NCI-H1694 treated with DMSO at 0.1 percent for 48 hours (cell line): ENCODE measurements at places on chromosomes 4 and X.
A peak's percentile ranks its signal among the peaks of the same experiment; 100 is the strongest.

DNA sequence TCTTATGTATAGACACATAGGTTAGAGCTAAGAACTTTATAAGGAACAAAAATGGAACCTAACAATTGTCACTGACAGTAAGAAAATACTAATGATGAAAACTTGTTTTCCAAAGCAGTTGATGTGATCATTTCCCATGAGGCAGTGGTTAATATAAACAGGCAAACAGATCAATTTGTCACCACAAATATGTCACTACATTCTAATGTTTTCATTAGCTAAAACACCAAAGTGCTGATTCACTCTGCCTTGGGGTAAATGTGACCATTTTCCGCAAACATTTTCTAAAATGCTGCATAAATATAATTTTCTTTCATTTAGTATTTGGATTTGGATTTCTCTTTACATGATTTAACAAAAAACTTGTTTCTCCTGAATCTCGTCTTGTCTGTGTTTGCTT, 408.9 kb upstream of the CTSO start:
- no peak for DNase-seq

- peak; percentile 12 for DNase-seq
Measured at GRCh38 chrX:134172588-134173259, 64.3 kb upstream of the CCDC160 start.

GRCh38 chr4:102758241-102759160, 2.3 kb downstream of the MANBA start:
- no peak for DNase-seq

DNA sequence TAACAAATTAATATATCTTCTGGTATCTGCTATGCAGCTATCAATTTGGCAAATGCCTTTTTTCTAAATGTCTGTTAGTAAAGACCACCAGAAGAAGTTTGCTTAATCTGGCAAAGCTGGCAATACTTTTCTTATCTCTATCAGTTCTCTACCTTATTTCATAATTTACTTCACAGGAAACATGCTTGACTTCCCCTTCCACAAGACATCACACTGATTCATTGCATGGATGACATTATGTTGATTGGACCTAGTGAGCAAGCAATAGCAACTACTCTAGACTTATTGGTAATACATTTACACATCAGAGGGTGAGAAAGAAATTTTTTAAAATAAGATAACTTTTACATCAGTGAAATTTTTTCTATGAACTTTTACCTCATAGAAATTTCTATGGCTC, 66.0 kb upstream of the RLIM start:
- DNase-seq: no peak

DNA sequence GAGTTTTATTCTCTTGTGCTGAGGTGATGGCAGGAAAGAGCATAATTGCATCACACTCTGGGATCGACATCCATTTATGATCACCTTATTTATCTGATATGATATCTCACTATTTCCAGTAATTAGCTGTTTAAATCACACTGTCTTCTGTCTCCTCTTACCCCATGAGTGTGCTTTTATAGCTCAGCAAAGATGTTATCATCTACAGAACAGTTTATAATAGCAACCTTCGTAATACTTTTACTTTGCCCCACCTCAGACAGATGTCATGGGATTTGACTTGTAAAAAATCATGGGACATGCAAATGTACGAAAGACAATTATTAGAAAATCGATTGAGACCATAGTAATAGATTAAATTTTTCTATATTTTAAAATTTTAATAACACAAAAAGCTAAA, 1122.3 kb upstream of the PCDH10 start:
- DNase-seq: no peak

DNA sequence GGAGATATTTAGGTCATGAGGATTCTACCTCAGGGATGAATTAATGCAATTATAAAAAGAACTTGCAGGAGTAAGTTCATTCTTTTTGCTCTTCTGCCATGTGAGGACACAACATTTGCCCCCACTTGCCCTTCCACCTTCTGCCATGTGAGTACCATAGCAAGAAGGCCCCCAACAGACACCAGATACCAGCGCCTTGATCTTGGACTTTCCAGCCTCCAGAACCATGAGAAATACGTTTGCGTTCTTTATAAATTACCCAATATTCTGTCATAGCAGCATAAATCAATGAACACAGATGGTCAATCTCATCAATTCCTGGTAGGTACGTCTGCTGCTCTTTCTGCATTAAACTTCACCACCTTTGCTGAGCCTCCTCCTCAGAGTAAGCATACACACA, 5.7 kb upstream of the SEPSECS start:
- no peak for DNase-seq

- no peak for DNase-seq
Measured at GRCh38 chr4:100424376-100424775, 93.4 kb downstream of the EMCN start.

DNA sequence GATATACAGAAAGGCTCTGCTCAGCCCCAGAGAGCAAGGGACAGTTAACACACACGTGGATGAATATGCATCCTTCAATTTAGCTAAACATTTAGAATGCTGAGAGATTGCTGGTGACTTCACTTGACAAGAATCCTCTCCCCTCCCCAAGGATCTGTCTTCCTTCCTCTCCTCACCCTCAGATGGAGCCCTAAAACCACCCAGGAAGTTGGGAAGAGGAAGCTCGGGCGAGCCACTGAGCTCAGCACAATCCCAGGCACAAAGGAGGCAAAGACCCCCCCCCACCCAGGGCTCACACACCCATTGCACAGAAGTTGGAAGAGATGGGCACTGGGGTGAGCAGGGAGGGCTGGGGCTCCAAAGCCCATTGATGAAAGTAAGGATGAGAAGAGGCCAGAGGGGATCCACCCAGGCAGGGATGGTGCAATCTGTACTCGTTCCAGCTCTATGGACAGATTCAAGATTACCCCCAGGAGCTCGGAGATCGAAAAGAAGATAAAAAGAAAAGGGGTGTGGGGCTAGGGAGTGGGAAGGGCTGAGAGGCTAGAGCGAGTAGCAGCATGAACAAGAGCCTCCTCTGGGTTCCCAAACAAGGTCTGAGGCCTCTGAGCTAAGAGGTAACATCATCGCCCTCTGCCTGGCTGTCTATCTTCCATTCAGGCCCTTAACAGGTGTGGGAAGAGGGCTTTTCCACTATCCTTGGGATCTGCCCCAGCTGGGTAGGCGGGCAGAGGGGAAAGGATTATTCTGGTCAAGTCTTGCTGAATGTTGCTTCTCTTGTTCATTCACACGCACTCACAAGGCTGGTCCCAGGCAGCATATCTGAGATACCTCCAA, 1.2 kb downstream of the TFE3 start:
- no peak for DNase-seq

DNA sequence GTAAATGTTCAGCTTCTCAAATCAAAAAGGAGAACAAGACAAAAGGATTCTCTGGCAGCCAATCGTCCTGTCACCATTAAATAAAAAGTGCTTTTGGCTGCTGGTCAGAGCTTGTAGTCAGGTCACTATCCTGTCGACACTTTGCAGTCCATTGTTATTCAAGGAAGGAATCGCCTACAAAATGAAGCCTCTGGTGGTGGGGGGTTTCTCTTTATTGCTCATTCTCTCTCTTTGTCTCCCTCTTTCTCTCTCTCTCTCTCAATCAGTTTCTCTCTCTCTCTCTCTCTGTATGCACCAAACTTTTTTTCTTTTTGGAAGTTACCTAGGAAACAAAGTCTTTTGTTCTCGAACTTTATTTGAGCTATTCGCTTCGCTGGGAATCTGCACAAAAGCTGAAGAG, 17.6 kb upstream of the SCML1 start:
- no peak for DNase-seq

DNA sequence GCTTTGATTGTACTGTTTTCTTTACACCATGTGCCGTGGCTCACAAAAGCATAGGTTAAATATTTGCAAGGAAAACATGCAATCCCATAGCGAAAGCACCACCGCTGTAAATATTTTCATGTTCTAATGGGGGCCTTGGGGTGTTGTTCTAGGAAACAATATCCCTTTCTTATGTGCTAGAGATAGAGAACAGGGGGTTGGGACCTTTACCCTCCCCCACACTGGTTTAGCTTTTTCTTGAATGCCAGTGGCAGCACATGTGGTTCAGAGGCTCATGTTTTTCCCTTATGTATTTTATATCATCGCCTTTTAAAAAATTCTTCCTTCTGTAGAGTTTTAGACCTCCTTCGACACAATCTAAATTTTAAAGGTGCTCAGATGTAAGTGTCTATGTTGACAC, 422.6 kb upstream of the TENM3 start:
- DNase-seq: no peak

DNA sequence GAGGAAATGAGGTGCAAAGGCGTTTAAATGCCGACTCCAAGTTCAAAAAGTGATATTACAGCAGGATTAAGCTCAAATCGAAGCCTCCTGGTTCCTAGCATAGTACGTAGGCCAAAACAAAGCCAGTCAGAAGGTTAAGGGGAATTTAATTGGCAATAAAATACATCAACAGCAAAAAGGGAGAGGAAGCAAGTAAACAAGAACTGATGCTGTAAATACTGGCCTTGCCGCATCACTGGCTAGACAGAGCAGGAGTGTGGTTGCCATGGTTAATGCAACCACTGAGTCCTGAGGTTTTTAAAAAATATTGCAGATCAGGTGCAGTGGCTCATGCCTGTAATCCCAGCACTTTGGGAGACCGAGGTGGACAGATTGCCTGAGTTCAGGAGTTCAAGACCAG, 63.2 kb upstream of the FBXW7 start:
- no peak for DNase-seq

- no peak for DNase-seq
Measured at GRCh38 chr4:181350615-181351415, 892.4 kb upstream of the TENM3 start.

- no peak for DNase-seq
Measured at GRCh38 chr4:128727658-128728057, 81.8 kb upstream of the JADE1 start.

DNA sequence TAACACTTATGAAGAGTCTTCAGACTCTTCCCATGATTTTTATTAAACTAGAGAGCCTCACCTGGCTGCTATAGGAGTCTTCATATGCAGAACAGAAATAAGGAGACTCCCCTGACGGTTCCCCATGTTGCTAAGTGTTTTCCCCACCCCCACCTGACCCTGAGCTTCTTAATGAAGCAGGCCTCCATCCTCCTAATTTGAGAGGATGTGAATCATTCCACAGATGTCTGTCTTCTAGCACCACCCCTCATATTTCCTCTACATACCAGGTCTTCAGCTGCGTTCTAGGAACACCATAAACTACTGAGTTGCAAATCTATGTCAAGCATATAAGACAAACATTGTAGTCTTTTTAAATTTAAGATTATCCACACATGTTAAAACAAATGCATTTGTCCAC, 36.9 kb downstream of the RP2 start:
- DNase-seq: no peak

DNA sequence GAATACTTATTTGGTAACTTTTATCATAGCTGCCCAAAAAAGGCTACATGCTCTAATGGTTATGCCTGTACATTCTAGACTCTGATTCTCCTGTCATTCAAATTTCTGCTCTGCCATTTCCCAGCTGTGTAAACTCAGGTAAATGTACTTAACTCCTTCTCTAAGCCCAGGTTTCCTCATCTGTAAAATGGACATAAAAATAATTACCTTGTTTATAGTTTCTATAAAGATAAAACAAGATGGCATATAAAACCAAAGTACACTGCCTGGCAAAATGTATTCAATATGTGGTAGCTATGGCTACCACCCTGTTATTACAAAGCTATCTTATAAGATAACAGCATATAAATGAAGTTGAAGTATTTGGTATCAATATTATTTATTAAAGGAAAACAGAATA, 158.8 kb downstream of the PPARGC1A start:
- no peak for DNase-seq

DNA sequence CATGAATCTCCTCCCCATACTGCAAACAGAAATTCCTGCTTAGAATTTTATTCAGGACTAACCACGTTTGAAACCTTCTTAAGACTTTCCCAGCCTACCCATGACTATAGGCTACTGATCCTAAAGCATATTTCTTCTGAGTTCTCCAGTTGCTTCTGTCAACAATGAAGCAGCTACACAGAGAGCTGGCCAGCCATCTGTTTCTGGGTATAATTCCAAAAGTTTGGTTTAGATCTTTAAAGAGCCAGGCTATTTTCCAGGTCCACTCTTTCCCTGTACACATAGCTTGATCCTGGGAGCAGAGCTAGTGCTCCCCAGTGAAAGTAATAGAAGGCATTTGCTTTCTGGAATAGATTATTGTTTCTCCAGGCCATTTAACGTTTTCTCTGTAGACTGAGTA, 4.0 kb upstream of the ITM2A start:
- no peak for DNase-seq

DNA sequence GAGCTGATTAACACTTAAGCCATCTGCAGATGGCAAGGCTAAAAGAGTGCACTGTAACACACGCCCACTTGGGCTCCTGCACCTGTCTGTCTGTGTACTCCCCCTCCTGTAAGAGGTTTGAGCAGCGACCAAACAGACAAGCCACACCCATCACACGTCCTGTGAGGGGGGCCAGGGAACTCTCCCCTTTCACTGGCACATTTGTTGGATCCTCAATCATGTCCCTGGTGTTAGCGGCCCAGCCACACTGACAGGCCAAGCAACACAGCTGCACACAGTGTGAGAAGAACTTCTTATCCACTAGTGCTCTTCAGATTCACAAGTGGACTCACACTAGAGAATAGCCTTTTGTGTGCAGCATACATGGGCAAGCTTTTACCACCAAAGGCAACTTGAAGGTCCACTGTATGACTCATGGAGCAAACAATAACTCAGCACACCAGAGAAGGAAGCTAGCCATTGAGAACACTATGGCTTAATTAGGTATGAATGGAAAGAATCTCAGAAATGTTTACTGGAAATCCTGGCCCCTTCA, 29.1 kb upstream of the UTP14A start:
- no peak for DNase-seq

DNA sequence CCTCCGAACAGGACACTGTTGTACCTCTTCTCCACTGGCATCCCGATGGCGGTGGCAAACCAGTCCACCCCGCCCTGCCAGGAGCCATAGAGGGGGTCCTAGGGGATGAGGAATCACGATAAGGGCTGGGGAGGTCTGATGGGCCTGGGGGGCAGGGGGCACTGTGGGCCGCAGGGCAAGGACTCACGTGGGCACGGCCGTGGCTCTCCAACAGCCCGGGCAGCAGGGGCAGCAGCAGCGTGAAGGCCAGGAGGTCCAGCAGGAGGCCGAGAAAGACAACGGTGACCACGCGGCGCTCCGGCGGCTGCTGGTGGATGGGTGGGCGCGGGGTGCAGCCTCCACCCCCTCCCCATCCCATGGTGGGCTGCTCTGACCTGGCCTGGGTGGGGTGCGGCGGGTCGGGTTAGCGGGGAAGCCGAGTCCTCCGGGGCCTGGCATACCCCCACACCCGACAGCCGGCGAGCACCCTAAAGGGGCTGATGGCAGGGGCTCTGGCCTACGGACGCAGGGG, 29.6 kb downstream of the NOP14 start:
- DNase-seq: no peak

- DNase-seq: no peak
Measured at GRCh38 chr4:85257817-85258370, 217.1 kb upstream of the ARHGAP24 start.

DNA sequence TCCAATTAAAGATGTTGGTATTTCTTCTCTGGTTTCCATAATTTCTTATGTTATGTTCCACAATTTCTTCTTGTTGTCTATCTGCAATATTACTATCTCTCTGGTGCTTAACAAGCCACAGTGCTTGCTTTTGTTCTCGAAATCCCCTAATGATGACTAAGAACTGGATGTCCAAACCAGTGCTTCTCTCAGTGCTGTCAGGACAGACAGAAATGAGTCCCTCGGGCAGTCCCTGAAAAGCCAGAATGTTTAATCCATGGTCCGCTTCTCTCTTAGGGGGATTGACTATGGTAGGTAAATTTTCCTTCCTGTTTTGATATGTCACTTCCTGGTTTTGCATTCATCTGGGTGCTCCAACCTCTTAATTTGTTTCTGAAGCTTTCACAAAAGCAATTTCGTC, 321.6 kb upstream of the PCDH10 start:
- DNase-seq: no peak

GRCh38 chr4:25320336-25320735, 7.8 kb downstream of the ZCCHC4 start:
- no peak for DNase-seq
